ENCODE measurements at places on chromosomes 12 and 14. TPM values are rescaled to one million over a fixed set of nuclear protein-coding genes. Genes with fewer than 3 reads are reported as not detected.
A peak's percentile ranks its signal among the peaks of the same experiment; 100 is the strongest.

- H3K4me3 ChIP-seq = no peak overlapping the region
- H3K27ac ChIP-seq = no peak overlapping the region
- no peaks in the 10 kb centered on the region for H3K4me1 ChIP-seq
These were observed 1523.2 kb upstream of the FLRT2 start for GRCh38 chr14:84006643-84007155.

DNA sequence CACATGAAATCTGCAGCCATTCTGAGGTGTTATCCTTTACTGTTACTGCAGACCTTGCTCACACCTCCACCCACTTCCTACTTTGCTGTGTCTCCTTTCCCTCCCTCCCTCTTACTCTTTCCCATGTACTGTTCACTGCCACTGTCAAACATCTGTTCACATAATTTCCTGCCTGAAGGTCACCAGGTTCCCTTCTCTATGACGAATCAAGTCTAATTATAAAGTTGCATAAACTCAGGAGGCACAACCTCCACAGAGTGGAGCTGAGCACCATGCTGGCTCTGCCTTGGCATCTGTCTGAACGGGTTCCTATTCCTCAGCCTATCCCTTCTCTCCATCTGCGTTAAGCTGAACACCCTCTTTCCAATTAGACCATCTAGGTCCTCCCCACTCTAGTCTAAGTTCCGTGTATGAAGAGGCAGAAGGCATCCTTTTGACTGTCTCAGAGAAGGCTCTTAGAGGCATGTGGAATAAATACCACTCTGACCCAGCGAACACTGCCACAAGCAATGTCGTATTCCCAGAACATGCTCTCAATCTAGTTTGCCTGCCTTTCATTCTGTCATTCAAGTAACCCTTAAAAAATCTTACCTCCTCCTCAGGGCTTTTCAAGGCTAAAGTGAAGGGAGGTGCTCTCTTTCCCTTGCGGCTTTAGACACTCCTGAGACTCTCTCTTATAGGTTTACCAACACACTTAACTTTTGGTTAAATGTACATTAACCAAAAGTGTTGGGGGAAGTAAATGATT is 48.7 kb downstream of the ACADS start:
- no peak for DNase-seq
- no peaks in the 10 kb centered on the region for H3K36me3 ChIP-seq
- H3K4me3 ChIP-seq = no peak overlapping the region
- peaks cover 25% of the 10 kb centered on the region for H3K4me1 ChIP-seq

DNA sequence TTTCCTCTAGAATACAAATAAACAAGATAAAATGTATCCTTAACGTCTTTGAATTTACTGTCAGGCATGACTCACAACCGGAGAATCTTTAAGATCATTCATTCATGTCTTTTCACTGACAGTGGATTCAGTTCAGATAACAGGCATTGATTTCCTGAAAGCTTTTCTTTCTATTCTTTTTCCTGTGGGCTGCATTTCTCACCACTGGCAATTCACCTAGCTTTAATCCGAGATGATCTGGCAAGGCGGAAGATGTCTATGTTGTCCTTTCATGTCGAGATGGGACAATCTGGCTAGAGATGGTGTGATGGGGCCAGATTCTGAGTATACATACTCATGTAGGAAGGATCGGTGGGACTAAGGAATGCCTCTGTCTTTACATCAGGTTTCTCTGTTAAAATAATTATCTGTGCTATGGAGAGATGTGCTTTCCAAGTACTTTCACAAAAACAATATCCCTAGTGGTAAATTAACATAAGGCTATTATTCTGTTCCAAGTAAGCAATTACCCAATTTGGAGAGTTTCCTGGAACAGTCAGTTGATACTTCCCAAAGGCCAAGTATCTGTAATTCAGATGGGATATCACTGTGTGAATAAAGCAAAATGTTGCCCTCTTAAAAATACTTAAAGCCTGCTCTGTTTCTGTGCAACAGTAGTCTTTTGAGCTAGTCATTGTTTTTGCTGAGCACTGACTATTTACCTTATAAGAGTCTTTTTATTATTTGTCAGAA is 17.8 kb downstream of the ACSS3 start:
- no peaks in the 10 kb centered on the region for H3K4me1 ChIP-seq
- peak overlapping the region; percentile 50 for H3K27ac ChIP-seq
- H3K4me3 ChIP-seq = no peak overlapping the region
- no peaks in the 10 kb centered on the region for H3K27me3 ChIP-seq
- no peaks in the 10 kb centered on the region for H3K36me3 ChIP-seq

DNA sequence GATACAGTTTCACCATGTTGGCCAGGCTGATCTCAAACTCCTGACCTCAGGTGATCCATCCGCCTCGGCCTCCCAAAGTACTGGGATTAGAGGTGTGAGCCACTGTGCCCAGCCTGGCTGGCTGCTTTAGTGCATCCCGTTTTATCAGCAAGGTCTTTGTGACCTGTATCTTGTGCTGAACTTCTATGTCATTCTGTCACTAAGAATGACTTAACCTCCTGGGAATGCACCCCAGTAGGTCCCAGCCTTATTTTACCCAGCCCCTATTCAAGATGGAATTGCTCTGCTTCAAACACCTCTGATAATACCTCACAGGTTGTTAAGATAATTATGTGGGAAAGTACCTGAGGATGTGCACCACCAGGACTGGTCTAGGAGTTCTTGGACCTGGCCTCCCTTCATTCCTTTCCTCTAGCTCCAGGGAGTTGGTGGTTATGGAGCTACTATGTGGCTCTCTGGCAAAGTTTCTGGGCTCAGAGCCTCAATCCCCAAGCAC is 26.1 kb upstream of the JPH4 start:
- no peaks in the 10 kb centered on the region for H3K4me1 ChIP-seq
- no peak for DNase-seq
- H3K27me3 ChIP-seq = no peaks in the 10 kb centered on the region
- H3K27ac ChIP-seq = no peak overlapping the region

- DNase-seq = no peak
- no peaks in the 10 kb centered on the region for H3K36me3 ChIP-seq
- no peak overlapping the region for H3K27ac ChIP-seq
- no peaks in the 10 kb centered on the region for H3K4me1 ChIP-seq
- H3K27me3 ChIP-seq = no peaks in the 10 kb centered on the region
These were observed 126.0 kb upstream of the ATF7IP start for GRCh38 chr12:14239350-14239934.

DNA sequence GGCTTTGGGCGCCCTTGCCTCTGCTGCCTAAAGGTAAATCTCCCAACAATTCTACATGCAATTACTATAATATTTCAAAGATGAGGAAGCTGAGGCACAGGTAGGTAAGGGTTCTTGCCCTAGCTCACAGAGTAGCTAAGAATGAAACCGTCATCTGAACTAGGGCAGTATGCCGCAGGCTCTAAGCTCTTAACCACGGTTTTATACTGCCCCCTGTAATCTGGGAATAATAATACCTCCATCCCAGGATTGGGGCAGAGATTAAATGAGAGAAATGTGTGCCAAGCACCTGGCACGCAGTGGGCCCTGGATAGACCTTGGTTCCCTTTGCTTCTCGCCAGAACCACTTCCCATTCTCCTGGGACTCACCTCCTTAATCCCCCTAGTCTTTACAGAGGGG is 1.5 kb upstream of the HRK start:
- H3K4me3 ChIP-seq = no peak overlapping the region
- no peak overlapping the region for H3K27ac ChIP-seq
- peaks cover 14% of the 10 kb centered on the region for H3K4me1 ChIP-seq
- no peak for DNase-seq
- peaks cover 43% of the 10 kb centered on the region for H3K27me3 ChIP-seq
- no peaks in the 10 kb centered on the region for H3K36me3 ChIP-seq

- no peak overlapping the region for H3K4me3 ChIP-seq
- no peak overlapping the region for H3K27ac ChIP-seq
- H3K4me1 ChIP-seq = no peaks in the 10 kb centered on the region
- no peaks in the 10 kb centered on the region for H3K27me3 ChIP-seq
- no peaks in the 10 kb centered on the region for H3K36me3 ChIP-seq
- no peak for DNase-seq
These were observed 98.9 kb downstream of the HMGA2 start for GRCh38 chr12:65923228-65923627.

- no peak overlapping the region for H3K4me3 ChIP-seq
- no peaks in the 10 kb centered on the region for H3K4me1 ChIP-seq
- H3K27me3 ChIP-seq = no peaks in the 10 kb centered on the region
- H3K36me3 ChIP-seq = no peaks in the 10 kb centered on the region
- H3K27ac ChIP-seq = no peak overlapping the region
- no peak for DNase-seq
These were observed 273.1 kb downstream of the RPS29 start for GRCh38 chr14:49313108-49313507.

DNA sequence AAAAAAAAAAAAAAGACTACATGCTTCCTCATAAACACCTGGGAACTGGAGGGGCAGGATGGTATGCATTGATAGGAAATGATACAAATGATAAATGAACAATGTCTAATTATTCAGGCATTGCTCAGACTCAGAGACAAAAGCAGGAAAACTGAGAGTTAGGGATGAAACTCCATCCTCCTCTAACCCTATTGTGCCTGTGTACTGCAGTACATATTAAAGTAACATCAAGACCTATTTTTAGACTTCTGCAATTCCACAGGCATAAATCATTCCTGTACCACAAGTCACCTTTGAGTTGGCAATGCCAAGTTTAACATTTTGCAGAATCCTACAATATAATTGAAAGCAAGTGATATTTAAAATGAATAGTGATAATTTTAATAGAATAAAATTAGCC is 156.5 kb upstream of the USP15 start:
- no peak overlapping the region for H3K27ac ChIP-seq
- DNase-seq = no peak
- H3K27me3 ChIP-seq = no peaks in the 10 kb centered on the region
- no peaks in the 10 kb centered on the region for H3K4me1 ChIP-seq
- no peak overlapping the region for H3K4me3 ChIP-seq

DNA sequence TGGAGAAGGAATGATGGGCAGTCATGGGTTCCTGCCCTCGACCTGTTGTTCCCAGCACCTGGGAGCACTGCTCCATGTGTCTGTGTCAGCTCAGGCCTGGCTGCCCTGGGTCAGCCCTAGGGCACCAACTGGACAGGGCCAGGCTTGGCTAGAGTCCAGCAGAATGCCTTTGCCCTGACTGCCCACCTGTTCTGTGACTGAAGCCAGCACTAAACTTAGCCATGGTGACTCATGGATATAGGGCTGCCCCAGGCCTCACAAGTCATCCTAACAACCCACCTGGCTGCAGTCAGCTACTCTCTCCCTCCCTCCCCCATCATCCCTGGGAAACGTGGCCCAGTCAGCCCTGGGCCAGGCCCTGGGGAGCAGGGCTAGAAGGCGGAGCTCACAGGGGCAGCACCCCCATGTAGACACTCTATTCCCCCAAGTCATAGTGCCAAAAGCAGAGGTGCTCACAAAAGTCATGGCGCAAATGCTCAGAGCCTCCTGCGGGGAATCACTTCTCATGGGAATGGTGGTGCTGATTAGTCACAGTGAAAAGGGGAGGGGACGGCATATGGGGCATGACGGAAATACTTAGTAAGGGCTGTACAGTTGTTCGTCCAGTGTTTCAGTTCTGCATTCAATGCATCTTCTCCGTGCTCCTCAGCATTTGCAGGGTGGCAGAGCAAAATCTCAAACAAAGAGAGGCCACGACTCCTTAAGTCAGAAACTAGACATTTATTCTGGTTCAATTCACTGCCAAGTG is 52.0 kb upstream of the NTF3 start:
- peak; percentile 93 for DNase-seq
- peaks cover 33% of the 10 kb centered on the region for H3K4me1 ChIP-seq
- H3K27me3 ChIP-seq = no peaks in the 10 kb centered on the region
- H3K27ac ChIP-seq = peak overlapping the region; percentile 81

DNA sequence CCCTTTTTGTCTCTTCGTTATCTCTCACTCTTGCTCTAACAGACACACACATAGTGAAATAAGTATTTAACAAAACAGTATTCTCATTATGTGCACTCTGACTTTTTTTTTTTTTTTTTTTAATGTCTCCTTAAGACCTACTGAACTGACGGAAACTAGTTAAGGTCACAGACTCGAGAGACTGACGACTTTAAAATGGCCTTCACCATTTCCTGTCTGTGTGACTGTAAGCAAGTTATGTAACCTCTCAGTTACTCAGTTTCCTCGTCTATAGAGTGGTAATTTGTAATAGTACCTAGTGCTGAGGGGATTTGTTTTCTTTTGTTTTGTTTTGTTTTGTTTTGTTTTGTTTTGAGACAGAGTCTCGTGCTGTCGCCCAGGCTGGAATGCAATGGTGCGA is 284.8 kb downstream of the FBXL14 start:
- no peaks in the 10 kb centered on the region for H3K36me3 ChIP-seq
- peaks cover 6% of the 10 kb centered on the region for H3K4me1 ChIP-seq
- no peaks in the 10 kb centered on the region for H3K27me3 ChIP-seq
- no peak overlapping the region for H3K4me3 ChIP-seq
- no peak for DNase-seq

GRCh38 chr14:41374092-41374491 is 232.6 kb upstream of the LRFN5 start:
- H3K27ac ChIP-seq = no peak overlapping the region
- H3K4me1 ChIP-seq = no peaks in the 10 kb centered on the region
- H3K4me3 ChIP-seq = no peak overlapping the region
- no peaks in the 10 kb centered on the region for H3K36me3 ChIP-seq
- H3K27me3 ChIP-seq = no peaks in the 10 kb centered on the region
- no peak for DNase-seq

GRCh38 chr12:131912518-131913274 is 16.4 kb upstream of the PUS1 start:
- peak; percentile 76 for DNase-seq
- H3K4me1 ChIP-seq = peaks cover 6% of the 10 kb centered on the region
- H3K4me3 ChIP-seq = no peak overlapping the region
- peaks cover 89% of the 10 kb centered on the region for H3K36me3 ChIP-seq

DNA sequence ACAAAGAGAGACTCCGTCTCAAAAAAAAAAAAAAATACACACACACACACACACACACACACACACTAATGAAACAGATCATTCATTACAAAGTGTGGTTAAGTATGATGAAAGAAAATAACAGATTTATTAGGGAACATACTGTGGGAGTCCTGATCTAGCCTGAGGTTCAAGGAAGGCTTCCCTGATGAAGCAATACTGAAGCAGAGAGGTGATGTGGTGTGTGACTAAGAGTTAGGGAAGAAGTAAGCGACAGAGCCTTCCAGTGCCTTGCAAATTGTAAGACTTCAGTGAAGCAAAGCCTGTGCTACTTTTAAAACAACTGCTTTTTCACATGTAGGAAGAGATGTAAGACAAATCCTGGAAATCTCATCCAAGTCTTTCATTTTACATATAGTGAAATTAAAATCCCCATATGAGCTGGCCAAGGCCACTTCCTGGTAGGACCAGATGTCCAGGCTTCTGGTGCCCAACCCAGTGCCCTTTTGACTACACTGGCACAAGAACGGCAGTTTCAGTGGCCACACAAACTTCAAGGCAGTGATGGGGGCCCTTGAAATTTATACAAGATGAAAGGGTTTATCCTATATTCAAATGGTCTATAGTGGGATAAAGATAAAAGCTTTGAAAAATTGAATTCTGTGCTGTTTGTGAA is 86.2 kb downstream of the STON2 start:
- no peak overlapping the region for H3K27ac ChIP-seq
- no peaks in the 10 kb centered on the region for H3K27me3 ChIP-seq
- no peak for DNase-seq
- H3K4me1 ChIP-seq = peaks cover 25% of the 10 kb centered on the region

GRCh38 chr14:63282997-63283883 is 35.5 kb downstream of the GPHB5 start:
- no peak overlapping the region for H3K4me3 ChIP-seq
- H3K4me1 ChIP-seq = no peaks in the 10 kb centered on the region
- no peak overlapping the region for H3K27ac ChIP-seq
- no peak for DNase-seq
- no peaks in the 10 kb centered on the region for H3K36me3 ChIP-seq

CIT gene
- 2.2 TPM for total RNA-seq

MFAP5 gene
- 63.5 TPM for total RNA-seq

CAPZA3 gene
- total RNA-seq = not detected

P2RX2 gene
- not detected for total RNA-seq

HELB gene
- 0.49 TPM for total RNA-seq

VIPAS39 gene
- total RNA-seq = 17.3 TPM

PYGL gene
- total RNA-seq = 8.6 TPM

MUCL1 gene
- not detected for total RNA-seq

LRP1-AS gene
- total RNA-seq = not detected

All from gastrocnemius medialis (tissue), 4 donors.